ENCODE measurements at places on chromosomes 6 and 20. TPM values are rescaled to one million over a fixed set of nuclear protein-coding genes. Genes with fewer than 3 reads are reported as not detected.

- DNase-seq, result no peak
Observed at GRCh38 chr6:122061855-122062254, 337.6 kb upstream of the HSF2 start.

The RGS17 gene
- total RNA-seq, result 18.6 TPM

- no peak for DNase-seq
Observed at GRCh38 chr6:96562886-96563285, at the start of gene FHL5. Gene FHL5, plus strand, starts transcription at chr6:96563128. Its CDS starts 40,486 bp downstream, at chr6:96603614.

- DNase-seq, result peak; percentile 42
Observed at GRCh38 chr20:45111285-45111684, 3.7 kb downstream of the WFDC5 start.

DNA sequence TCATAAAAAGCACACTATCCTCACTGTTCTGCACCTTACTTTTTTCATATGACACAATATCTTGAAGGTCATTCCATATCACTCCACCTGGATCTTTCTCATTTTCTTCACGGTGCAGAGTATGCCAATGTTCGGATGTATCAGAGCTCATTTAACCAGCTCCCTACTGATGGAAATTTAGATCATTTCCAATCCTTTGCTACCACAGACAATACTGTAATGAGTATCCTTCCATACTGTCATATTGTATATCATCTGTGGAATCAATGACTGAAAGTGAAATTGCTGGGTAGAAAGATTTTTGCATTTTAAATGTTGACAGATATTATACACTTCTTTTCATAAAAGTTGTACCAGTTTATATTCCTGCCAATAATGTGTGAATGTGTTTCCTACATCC lies 2.2 kb upstream of the RAB44 start:
- no peak for DNase-seq

GRCh38 chr6:9540534-9541126 lies 874.2 kb downstream of the TFAP2A start:
- no peak for DNase-seq

The COL9A3 gene
- 113 TPM for total RNA-seq

The ME1 gene
- 38.2 TPM for total RNA-seq

The TRERF1 gene
- total RNA-seq, result 1.6 TPM

The MUCL3 gene
- total RNA-seq, result not detected

The SIRPB2 gene
- total RNA-seq, result 1.6 TPM

The DEFB124 gene
- not detected for total RNA-seq

GRCh38 chr6:80209430-80209829 lies 103.0 kb downstream of the BCKDHB start:
- DNase-seq, result no peak

GRCh38 chr20:15742087-15742486 lies 831.2 kb downstream of the KIF16B start:
- no peak for DNase-seq

DNA sequence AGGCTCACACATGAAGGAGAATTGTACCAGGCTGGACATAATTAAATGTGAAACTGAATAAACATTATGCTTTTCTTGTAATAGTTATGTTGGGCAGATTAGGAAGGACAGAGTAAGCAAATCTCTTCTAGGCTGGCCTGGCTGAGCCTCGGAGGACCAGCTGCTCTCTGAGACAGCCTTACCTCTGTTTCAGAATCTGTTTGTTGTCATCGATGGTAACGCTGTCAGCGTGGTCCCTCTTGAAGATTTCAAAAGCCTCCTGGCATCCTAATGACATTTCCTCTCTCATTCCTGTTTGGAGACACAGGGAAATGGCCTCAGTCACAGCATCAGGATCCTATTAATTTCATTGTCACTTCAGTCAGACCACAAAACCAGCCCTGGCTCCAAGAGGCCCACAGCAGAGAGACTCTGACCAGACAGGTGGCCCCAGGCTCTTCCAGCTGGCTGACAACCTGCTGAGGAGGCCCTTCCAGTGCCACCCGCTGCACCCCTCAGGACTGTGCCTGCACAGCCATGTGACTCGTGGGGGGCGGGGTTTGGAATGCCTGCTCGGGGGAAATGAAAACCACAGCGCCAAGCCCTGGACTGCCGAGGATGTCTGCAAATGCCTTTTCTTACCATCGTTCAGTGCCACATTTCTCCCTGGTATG lies 108.5 kb upstream of the KCNK16 start:
- peak; percentile 84 for DNase-seq

DNA sequence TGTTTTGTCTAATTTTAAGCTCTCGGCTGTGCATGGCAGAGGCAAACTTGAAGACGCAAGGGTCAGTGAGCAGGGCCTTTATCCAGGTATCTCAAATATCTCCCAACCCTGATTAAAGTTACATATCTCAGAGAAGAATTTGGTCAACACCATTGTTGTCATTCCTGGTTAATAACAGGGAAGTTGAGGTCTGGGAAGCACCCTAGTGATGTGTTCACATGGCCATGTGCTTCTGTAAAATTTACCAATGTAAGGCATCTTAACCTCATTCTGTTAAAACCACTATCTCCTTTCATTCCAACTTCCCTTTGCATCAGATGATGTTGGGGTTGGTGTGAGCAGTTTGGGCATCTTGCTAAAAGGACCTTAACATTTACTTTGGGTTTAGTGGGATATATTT lies 4.0 kb upstream of the FAM110A start:
- no peak for DNase-seq

DNA sequence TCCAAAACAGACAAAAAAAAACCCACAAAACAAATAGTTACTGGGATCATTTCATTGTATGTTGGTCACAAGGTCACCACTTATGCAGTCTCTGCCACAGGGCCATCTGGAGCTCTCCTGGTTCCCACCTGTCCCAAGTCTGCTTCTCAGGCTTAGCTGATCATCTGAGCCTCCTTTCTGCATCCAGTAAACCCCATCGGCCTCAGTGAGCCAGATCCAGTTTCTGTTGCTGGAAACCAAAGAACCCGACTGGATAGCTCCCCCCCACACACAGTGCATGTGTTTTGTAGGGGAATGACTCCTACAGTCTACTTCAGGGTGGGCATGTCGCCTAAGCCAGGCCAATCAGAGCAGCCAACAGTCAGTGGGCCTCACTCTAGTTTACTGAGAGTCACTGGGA lies 233.3 kb downstream of the PREX1 start:
- DNase-seq, result no peak

GRCh38 chr6:51495096-51495495 lies 592.3 kb downstream of the PKHD1 start:
- DNase-seq, result peak; percentile 2

DNA sequence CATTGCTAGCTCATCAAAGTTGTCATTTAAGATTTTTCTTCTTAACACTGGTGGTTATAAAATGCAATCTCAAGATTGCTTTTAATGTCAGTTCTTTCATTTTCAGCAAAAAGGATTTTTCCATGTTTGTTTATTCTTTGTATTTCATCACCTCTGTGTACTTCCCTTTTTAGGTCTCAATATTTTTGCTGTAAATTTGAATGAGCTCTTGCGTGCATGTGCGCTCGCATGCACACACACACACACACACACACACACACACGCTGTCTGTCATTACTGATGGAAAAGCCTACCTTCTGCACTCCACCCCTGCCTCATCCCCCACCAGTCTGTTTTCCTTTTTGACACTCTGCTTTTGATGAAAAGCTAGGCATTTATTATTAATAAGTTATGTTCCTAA lies 85.3 kb upstream of the FYN start:
- DNase-seq, result no peak

- DNase-seq, result no peak
Observed at GRCh38 chr6:31321820-31322219, 35.2 kb downstream of the HLA-B start.

- DNase-seq, result peak; percentile 64
Observed at GRCh38 chr6:20211941-20212391, 303 bp downstream of the MBOAT1 start.

GRCh38 chr20:25048519-25048952 lies 9.4 kb downstream of the ACSS1 start:
- peak; percentile 54 for DNase-seq

GRCh38 chr20:58446960-58447265 lies 57.9 kb downstream of the VAPB start:
- DNase-seq, result no peak
